ENCODE measurements at places on chromosomes 3 and 15. TPM values are rescaled to one million over a fixed set of nuclear protein-coding genes. Genes with fewer than 3 reads are reported as not detected.

DNA sequence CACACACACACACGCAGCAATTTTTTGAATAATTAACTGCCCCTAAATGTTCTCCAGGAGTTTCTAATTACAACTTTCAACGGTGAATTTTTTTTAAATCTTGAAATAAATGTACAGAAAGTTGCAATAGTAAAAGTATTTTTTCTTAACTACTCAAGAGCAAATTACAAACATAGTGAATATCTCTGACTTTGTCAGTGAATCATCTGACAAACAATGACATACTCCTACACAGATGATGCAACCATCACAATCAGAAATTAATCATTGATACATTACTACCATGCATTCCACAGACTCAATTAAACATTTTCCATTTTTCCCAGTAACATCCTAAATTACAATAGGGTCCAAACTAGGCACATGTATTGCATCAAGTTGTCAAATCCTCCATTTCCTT is 597.3 kb downstream of the NAALADL2 start:
- H3K4me1 ChIP-seq, result no peaks in the 10 kb centered on the region
- peak; percentile 2 for DNase-seq
- no peaks in the 10 kb centered on the region for H3K27me3 ChIP-seq
- no peaks in the 10 kb centered on the region for H3K36me3 ChIP-seq

DNA sequence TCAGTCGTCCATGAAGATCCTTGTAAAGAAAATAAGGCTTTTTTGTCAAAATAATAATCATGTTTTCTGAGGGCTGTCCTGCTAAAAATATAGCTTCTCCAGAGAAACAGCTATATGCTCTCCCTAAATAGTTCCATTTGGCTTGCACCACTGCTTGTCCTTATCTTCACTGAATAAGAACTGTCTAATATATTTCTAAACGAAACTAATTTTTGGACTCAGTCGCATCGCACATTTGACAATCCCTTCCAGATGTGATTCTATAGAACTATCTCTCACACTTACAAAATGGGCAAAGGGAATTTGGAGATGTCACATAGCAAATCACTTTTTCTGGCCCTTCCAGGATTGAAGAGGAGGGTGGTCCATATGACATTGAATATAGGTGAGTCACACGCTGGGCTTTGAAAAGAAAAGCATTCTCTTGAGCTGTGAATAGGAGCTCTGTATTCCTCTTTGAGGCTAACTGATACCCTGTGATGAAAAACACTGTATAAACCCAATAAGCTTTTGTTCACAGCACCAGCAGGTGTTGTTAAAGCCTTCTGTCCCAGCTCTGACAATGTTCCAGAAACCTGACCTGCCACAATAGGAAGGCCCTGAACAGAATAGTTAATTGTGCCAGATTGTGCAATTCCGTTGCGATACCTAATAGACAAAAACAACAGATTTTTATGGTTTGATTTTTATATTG is 1144.2 kb downstream of the ROBO2 start:
- H3K36me3 ChIP-seq, result no peaks in the 10 kb centered on the region
- peaks cover 27% of the 10 kb centered on the region for H3K4me1 ChIP-seq
- H3K27me3 ChIP-seq, result no peaks in the 10 kb centered on the region
- no peak overlapping the region for H3K27ac ChIP-seq
- DNase-seq, result no peak

- H3K36me3 ChIP-seq, result no peaks in the 10 kb centered on the region
- H3K4me1 ChIP-seq, result peaks cover 18% of the 10 kb centered on the region
- no peak overlapping the region for H3K4me3 ChIP-seq
- H3K27me3 ChIP-seq, result no peaks in the 10 kb centered on the region
Observed at GRCh38 chr15:77538027-77538451, 94.7 kb downstream of the LINGO1 start.

DNA sequence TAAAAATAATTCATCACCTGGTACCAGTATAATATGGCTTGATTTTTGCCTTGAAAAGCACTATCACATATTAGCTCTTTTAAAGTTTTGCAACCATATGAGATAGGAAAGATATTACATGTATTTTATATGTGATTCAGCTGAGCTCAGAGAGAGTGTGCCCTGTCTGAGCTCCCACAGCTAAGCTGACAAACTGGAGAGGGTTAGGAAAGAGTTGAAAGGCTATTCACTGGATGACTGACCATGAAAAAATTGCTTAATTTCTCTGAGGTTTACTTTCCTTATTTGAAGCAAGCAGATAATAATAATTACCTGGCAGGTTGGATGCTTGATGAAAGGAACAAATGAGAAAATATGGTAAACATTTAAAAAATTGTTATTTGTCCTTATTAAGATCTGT is 97.4 kb upstream of the CCDC80 start:
- peaks cover 17% of the 10 kb centered on the region for H3K4me1 ChIP-seq
- no peaks in the 10 kb centered on the region for H3K36me3 ChIP-seq
- H3K27me3 ChIP-seq, result no peaks in the 10 kb centered on the region
- no peak overlapping the region for H3K27ac ChIP-seq

HOMER2 gene
- total RNA-seq, result 54.5 TPM

GOLGA8T gene
- 0.99 TPM for total RNA-seq

DNA sequence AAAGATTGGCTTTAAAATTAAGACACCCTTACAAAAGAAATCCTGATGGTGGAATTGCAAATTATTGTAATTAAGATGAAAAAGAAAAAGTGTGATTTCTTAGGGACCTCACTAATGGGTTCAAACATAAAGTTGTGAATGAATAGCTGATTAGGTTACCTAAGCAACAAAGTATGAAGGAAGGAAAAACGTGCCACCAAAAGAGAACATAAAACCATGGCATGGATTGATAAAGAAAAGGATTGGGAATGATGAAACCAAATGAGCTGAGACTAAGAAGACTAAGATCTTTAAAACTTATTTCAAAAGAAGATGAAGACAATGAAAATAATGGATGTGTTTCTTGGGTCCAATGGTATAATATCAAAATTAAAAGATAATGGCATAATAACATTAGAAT is 32.2 kb upstream of the GUCA1C start:
- DNase-seq, result no peak
- H3K27me3 ChIP-seq, result no peaks in the 10 kb centered on the region
- H3K27ac ChIP-seq, result no peak overlapping the region
- no peaks in the 10 kb centered on the region for H3K36me3 ChIP-seq
- H3K4me1 ChIP-seq, result no peaks in the 10 kb centered on the region
- no peak overlapping the region for H3K4me3 ChIP-seq

ECE2 gene
- total RNA-seq, result not detected

DNA sequence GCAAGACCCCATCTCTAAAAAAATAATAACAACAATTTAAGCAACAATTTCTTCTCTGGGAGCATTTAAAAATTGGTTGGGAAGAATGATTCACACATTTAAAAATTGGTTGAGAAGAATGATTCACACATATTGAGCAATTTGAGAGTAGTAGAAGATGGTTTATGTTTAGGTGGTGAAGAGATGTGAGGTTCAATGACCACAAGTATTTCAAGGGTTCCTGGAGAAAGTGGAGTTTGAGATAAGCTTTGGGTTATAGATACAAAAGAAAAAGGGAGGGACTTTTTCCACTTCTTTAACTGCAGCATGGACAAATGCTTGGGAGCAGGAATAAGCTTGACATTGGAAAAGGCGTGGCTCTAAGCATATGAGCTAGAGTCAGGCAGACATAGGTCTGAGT is 145.7 kb upstream of the NPHP3 start:
- no peak for DNase-seq
- H3K36me3 ChIP-seq, result no peaks in the 10 kb centered on the region
- H3K4me1 ChIP-seq, result no peaks in the 10 kb centered on the region
- no peak overlapping the region for H3K27ac ChIP-seq

GRCh38 chr15:85495544-85495943 is 115.1 kb downstream of the AKAP13 start:
- peaks cover 31% of the 10 kb centered on the region for H3K4me1 ChIP-seq
- no peak overlapping the region for H3K4me3 ChIP-seq
- H3K36me3 ChIP-seq, result no peaks in the 10 kb centered on the region
- DNase-seq, result no peak
- no peaks in the 10 kb centered on the region for H3K27me3 ChIP-seq
- no peak overlapping the region for H3K27ac ChIP-seq

- no peak overlapping the region for H3K4me3 ChIP-seq
- DNase-seq, result peak; percentile 47
- no peak overlapping the region for H3K27ac ChIP-seq
Observed at GRCh38 chr3:14837878-14838258, 19.1 kb downstream of the FGD5 start.

DNA sequence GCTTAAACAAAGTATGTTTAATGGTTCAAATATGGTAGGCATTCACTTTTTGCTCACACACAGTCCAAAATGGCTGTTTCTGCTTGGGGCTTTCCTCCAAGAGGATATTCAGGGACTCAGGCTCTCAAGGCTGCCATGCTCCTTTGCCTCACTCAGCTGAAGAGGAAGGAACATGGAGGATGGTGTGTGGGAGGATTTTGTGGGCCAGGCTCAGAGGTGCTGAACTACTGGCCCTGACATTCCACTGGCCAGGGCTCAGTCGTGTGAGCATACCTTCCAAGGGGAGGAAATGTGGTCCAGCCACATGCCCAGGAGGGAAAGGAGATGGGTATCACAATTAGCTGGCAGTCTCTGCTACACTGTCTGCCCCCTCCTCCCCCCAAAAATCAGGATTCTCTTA is 8.7 kb downstream of the PXYLP1 start:
- H3K4me1 ChIP-seq, result peaks cover 30% of the 10 kb centered on the region
- H3K36me3 ChIP-seq, result no peaks in the 10 kb centered on the region
- no peak overlapping the region for H3K4me3 ChIP-seq

DNA sequence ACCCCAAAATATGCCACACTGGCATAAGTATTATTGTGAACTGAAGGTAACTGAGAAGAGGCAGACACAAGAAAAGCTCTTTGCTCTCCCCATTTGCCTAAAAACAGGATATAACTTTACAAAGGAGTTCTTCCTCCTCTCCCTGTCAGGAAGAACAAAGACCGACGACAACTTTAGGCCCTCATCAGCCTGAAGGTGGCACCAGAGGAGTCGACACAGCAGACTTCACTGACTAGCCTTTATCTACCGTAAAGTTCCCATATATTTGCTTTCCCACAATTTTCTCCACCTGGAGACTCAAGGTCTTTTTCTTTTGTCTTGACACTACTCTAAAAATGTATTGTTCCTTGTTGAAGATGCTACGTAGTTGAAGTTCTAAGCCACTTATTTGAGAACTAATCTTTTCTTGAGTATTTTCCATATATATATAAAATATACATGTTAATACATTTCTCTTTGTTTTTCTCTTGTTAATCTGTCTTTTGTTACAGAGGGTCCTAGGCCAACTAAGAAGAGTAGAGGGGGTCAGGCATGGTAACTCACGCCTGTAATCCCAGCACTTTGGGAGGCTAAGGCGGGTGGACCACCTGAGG is 16.2 kb upstream of the XIRP1 start:
- H3K27me3 ChIP-seq, result no peaks in the 10 kb centered on the region
- peak overlapping the region; percentile 21 for H3K27ac ChIP-seq
- H3K4me1 ChIP-seq, result peaks cover 10% of the 10 kb centered on the region
- peak; percentile 66 for DNase-seq

DNA sequence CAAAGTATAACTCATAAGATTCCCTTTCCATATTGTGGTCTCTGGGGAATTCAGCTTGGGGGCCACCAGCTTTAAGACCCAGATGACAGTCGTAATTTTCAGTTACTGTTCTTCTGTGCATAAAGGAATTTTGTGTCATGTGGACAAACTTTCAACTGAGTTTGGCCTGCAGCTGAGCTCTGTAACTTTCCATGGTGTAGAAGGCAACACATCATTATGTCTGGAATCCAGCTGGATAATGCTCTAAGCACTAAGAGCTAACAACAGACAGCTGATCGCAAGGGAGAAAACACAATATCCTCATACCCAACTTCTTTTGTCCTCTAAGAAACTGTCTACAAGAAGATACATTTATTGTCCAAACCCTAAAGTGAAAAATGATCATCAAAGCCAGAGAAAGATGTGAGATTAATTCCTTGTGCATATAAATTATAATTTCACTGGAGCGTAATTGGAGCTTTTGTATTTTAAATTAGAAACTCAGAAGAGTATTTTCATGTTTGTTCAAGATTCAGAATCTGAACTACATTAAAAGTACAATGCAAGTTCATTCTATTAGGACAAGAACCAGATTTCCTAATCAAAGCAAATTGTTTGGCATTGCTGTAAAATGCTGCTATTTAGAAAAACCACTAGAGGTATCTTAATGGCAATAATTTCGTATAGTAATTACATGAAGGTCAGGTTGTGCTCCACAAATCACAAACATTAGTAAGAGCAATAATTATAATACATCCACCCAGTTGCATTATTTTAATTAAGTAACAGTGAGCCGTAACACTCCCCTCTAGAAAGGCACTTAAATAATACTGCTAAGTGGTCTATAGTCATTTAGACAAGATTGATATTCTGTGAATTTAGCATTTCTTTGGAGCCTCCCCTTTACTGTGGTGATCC is 218.8 kb downstream of the ATP8B4 start:
- H3K27ac ChIP-seq, result no peak overlapping the region
- H3K36me3 ChIP-seq, result no peaks in the 10 kb centered on the region
- H3K4me1 ChIP-seq, result peaks cover 14% of the 10 kb centered on the region
- no peaks in the 10 kb centered on the region for H3K27me3 ChIP-seq

DNA sequence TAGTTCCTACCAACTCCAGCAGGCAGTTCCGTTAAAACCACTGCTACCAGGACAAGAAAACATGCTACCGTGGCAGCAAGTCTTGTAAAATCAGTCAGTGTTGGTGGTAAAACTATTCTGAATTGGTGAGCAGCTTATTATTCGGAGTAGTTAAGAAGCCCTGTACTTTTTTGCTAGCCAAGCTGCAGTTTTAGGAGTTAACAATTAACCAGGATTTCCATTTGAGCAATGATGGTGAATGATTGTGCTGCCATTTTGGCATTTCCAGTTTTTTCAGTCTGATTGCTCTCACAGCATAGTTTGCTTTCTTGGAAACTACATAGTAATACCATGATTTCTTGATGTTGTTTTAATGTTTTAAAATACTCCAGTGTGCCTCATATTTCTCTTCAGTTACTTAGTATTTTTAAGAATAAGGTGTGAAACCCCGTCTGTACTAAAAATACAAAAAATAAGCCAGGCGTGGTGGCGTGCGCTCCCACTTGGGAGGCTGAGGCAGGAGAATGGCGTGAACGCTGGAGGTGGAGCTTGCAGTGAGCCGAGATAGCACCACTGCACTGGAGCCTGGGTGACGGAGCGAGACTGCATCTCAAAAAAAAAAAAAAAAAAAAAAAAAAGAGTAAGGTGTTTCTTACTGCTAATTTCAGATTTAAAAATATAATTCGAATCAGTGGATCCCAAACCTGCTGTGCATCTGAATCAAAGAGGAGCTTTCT is 43.8 kb upstream of the SCAANT1 start:
- DNase-seq, result no peak
- no peaks in the 10 kb centered on the region for H3K27me3 ChIP-seq
- no peaks in the 10 kb centered on the region for H3K36me3 ChIP-seq
- no peak overlapping the region for H3K27ac ChIP-seq

GRCh38 chr15:33946152-33946551 is 22.1 kb upstream of the CHRM5 start:
- H3K36me3 ChIP-seq, result no peaks in the 10 kb centered on the region
- H3K27me3 ChIP-seq, result no peaks in the 10 kb centered on the region
- H3K4me1 ChIP-seq, result no peaks in the 10 kb centered on the region

DNA sequence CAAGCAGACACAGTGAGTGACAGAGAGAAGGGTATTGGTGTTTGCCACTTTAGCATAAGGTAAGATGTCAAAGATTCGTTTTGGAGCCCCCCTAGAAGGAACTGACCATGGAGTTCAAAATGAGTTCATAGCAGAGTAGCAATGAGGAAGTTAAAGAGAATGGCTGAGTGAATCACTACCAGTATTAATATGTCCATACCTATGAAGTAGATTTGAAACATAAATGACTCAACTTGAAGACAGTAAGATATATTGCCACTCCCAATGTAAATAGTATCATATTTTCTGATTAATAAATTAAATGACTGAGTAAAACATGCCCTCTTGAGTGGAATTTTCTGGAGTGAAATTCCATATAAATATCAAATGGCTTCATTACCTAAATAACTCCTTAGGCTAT is 675.1 kb downstream of the NLGN1 start:
- H3K4me3 ChIP-seq, result no peak overlapping the region
- no peaks in the 10 kb centered on the region for H3K4me1 ChIP-seq
- H3K27me3 ChIP-seq, result no peaks in the 10 kb centered on the region
- H3K36me3 ChIP-seq, result no peaks in the 10 kb centered on the region
- DNase-seq, result no peak
- no peak overlapping the region for H3K27ac ChIP-seq

Data from cardiac muscle cell (in vitro differentiated cells and primary cell).